GOT3 (cell line): ENCODE measurements at places on chromosomes 2 and 18.

DNA sequence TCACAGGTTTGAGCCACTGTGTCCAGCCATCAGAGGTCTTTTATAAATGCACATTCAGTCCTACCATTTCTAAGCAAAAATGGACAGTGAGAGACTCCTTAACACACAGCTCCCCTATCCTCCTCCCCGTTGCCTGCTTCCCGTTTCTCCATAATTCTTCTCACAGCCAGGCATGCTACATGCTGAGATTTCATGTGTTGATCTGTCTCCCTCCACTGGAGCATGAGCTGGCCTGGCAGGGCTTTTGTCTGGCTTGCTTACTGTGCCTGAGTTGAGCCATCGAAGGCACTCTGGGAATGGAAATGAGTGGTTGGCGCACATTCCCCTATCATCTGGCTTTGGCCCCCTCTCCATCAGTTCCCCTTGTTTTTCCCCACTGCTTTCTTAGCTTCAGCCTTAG is 413.5 kb downstream of the PTPRM start:
- DNase-seq = no peak

DNA sequence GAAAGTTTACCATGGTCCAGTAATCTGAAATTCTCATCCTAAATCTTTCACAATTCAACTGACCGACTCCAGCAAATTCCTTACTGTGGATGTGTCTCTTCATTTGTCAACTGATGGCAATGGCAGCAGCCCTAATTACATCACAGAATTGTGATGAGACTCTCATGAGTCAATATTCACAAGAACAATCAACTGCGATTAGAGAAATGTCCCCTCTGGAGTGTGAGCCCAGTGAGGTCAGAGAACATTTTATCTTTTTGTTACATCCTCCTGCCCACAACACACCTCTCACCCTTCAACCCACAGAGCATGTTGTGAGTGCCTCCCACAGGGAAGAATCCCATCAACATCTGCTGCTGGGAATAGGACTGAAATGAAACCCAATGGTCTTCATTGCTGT is 73.6 kb downstream of the CD226 start:
- DNase-seq = no peak

DNA sequence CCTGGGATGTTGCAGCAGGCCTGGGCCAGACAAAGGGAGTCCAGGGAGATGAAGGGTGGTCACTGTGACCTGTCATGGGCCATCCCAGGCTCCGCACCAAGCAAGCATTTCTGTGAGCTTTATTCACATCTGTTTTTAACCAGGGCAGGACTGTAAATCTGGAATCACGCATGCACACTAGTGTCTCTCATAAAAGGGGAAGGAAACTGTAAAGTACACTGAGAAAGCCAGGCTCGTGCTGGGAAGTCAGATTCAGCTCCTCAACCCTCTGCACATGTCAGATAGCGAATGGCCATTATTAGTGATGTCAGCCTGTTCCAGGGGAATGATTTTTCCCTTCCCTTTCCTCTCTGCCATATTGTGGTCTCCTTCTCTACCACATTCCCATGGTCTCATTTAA is 818.6 kb upstream of the RAB6C start:
- no peak for DNase-seq

- no peak for DNase-seq
These were observed 67.9 kb downstream of the NCAPH start for GRCh38 chr2:96403481-96403880.

DNA sequence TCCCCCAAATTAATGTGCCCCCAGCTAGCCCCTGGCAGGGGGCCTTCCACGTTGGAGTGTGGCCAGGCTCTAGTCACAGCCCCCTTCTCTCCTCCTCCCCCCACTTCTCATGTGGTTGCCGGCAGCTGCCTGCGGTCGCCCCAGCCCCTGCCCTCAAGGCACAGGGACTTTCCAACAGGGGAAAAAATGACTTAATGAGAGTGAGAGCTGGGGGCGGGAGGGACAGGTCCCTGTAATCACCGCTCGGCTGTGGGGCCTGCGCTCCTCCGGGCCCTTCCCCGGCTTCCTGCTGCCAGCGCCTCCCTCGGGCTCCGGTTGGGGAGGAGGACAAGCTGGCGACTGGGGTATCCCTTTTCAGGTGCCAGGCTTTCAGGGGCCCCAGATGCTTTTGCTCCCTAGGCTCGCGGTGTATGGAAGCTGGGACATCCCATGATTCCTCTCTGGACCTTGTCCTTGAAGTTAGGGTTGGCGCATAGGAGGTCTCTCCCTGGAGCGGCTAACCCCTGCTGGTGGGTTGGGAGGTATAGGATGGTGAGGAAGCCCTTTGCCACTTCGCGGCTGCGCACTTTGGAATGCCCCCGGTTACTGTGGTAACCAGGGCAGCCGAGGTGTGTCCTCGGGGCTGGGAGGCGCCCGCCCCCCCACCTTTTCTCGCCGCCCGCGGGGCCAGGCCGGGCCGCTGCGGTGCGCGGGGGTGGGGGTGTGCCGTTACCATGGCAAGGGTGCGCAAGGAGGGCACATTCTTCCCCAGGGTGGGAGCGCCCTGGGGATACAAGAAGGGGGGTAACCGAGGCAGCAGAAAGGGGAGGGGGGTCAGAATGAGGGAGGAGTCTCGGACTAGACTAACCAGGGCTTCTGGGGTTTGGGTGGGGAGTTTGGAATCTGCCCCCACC is 16.1 kb downstream of the WNT10A start:
- no peak for DNase-seq

DNA sequence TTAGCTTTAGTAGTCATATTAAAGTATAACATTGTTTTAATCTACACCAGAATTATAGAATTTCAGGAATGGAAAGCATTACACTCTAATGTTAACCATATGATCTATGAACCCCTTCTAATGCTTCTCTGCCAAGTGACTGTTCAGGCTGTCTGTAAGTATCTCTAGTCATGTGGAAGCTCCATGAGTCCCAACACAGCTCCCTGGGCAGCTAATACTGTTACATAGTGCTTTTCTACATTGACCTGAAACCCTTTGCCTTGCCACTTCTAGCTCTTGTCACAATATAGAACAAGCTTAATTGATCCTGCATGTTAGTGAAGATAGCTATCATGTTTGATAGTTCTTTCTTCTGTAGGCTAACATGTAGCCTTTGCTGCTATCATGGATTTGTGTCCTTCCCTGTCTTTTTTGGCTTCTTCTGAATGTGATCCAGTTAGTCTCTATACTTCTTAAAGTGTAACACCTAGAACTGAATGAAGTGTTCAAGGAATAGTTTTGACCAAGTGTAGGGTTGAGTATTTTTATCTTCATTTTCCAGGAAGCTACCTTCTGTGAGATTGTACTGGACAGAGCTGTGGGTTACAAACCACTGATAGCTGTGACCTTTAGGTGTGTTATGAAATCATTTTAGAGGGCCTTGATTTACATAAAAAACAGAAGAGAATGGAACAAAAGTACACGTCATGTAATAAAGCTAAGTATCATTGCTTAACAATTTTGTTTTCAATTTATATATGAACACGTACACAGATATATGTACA is 23.7 kb downstream of the BABAM2 start:
- DNase-seq = no peak

DNA sequence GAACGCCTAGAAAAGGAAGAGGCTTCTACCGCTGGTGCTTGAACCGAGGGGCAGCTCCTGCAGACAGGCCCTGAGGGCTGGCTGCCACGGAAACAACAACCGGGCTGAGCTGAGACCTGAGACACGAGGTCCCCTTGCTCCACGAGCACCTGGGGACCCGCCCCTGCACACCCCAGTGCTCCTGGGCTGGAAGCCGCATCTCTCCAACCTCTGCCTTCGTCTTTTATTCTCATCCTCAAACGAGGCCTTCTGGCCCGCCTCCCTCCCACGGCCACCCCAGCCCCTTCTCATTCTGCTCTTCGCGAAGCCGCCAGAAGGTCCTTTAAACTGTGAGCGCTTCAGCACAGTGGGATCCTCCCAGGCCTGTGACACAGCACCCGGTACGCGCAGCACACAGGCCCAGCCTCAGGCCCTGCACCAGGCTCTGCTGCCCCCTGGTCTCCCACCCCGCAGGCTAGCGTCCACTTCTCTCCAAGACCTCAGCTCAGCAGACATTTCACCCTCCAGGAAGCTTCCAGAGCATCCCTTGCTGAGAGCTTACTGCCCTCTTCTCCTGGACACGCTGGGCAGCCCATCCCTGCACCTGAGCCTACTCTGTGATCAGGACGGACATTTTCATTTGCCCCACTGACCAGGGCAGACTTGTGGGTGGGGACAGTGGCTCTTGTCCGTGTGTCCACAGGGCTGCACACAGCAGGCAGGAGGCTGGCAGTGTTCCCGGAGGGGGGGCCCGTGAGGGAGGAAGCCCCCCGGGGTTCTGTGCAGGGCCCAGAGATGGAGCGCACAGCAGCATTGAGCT is 149.7 kb downstream of the PXDN start:
- no peak for DNase-seq

- no peak for DNase-seq
These were observed 52.7 kb upstream of the LDLRAD4 start for GRCh38 chr18:13165636-13166423.

DNA sequence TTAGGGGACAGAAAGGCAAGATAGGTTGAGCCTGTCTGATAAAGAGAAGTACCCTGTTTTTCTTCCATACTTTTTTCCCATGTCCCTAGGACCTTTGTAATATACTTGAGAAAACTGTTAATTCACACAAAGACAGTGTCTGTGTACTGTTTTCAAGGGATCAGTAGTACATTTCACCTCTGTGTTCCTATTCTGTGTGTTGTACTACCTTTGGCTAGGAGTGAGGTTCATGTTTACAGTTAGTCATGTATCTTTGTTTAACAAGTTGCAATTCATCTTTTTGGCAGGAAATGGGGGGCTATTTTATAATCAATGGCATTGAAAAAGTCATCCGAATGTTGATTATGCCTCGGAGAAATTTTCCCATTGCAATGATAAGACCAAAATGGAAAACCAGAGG is 6.7 kb downstream of the POLR1B start:
- DNase-seq = no peak

GRCh38 chr2:207432453-207432852 is 97.3 kb upstream of the CREB1 start:
- no peak for DNase-seq

DNA sequence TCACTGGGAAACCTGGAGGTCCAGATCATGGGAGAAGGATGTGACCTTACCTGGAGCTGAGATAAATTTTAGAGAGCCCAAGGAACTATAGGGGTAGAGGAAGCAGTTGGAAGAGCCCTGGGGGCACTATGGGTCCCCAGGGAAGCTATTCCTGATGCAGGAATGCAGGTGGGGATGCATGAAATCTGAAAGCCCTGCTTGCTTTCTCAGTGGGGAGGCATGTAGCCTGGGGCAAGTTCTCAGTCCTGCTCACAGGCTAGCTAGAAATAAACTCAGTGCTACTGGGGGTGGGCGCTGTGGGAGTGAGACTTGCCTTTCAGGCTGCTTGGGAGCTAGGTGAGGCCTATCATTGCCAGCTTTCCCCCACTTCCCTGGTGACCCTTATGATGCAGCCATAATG is 499.7 kb downstream of the PTH2R start:
- DNase-seq = no peak

- no peak for DNase-seq
These were observed 225.7 kb downstream of the XIRP2 start for GRCh38 chr2:167114018-167114417.

GRCh38 chr2:164523009-164523408 is 98.3 kb downstream of the GRB14 start:
- no peak for DNase-seq

GRCh38 chr2:7432436-7432835 is 515.2 kb downstream of the RNF144A start:
- no peak for DNase-seq

- DNase-seq = no peak
These were observed 894.2 kb upstream of the CRIM1 start for GRCh38 chr2:35461406-35461805.

DNA sequence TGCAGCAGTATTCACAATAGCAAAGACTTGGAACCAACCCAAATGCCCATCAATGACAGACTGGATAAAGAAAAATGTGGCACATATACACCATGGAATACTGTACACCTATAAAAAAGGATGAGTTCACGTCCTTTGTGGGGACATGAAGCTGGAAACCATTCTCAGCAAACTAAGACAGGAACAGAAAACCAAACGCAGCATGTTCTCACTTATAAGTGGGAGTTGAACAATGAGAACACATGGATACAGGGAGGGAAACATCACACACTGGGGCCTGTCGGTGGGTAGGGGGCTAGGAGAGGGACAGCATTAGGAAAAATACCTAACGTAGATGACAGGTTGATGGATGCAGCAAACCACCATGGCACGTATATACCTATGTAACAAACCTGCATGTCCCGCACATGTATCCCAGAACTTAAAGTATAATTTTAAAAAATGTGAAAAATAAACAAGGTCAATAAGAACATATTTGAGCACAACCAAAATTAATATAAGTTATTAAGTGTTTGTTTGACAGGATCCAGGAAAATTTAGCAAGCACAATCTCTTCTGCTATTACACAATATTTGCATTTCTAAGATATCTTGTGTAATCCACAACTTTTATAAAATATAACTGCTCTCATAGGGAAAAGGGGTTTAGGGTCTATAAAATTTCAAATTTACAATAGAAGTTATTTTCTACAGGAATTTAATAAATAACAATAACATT is 22.9 kb downstream of the CCBE1 start:
- no peak for DNase-seq

- DNase-seq = no peak
These were observed 82.7 kb downstream of the LAMA1 start for GRCh38 chr18:7034924-7035323.

- DNase-seq = no peak
These were observed 81.9 kb downstream of the CD226 start for GRCh38 chr18:69865776-69866175.

DNA sequence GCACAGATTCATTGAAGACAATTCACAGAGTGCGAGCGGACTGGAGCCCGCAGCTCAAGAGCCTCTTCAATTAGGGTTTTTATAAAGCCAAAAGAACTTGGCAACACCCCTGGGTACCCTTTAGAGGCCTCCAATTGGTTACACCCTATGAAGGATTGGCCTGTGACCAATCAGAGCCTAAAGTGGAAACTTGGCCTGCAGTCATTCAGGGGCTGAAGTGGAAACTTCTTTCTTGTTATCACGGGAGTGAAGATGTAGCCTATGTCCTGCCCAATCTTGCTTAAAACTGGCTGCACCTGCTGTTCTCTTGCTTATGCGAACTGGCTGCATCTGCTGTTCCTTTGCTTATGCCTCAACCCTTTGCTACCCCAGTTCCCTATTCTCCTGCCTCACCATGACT is 1.8 kb upstream of the HJURP start:
- DNase-seq = no peak
